ENCODE measurements at places on chromosomes 12 and 14. TPM values are rescaled to one million over a fixed set of nuclear protein-coding genes. Genes with fewer than 3 reads are reported as not detected.

GRCh38 chr14:49203676-49204075, 382.5 kb downstream of the RPS29 start:
- H3K36me3 ChIP-seq: no peaks in the 10 kb centered on the region
- no peaks in the 10 kb centered on the region for H3K4me1 ChIP-seq
- no peak overlapping the region for H3K27ac ChIP-seq
- no peak for DNase-seq

DNA sequence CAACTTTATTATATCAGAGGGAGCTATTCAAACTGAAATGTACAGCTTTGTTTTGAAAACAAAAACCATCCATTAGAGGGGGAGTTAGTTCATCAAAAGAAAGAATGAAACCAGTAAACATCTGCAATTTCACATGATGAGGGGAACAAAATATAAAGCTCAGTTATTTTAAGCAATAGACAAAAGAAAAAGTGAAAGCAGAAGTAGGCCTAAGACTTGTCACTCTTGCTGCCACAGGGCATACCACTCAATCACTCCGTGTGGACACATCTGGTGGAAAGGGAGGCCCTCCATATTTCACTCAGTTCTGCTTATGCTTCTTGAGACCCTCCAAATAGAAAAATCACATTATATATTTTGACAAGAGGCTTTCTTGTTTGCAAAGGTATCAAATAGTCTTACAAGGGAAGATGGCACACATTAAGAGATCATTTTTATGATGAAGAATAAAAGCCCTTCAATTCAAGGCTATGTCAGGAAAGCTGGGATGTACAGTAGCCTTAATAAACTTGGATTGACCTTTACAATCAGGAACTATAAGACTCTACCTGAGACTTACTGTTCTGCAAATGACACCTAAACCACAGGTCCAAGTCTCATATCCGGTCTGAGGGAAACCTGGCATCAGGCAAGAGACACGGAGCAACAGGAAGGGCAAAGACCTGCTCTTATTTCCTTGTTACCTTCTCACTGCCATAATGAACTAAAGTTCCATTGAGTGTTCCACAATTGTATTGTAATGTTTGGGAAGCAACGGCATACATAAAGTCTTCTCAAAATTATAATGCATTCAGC, 222.5 kb upstream of the GRIP1 start:
- H3K4me3 ChIP-seq: no peak overlapping the region

GRCh38 chr14:74918380-74918779, 4.7 kb downstream of the RPS6KL1 start:
- H3K4me3 ChIP-seq: no peak overlapping the region
- peaks cover 38% of the 10 kb centered on the region for H3K4me1 ChIP-seq

GRCh38 chr12:70534466-70534865, 102.8 kb downstream of the PTPRB start:
- no peak overlapping the region for H3K4me3 ChIP-seq
- no peaks in the 10 kb centered on the region for H3K27me3 ChIP-seq
- H3K27ac ChIP-seq: no peak overlapping the region
- DNase-seq: no peak
- no peaks in the 10 kb centered on the region for H3K4me1 ChIP-seq

The SALL2 gene
- total RNA-seq: 24.6 TPM

The TMCC3 gene
- total RNA-seq: 15.0 TPM

Measured in thyroid gland (tissue), 4 donors.